SK-MEL-5 (cell line): ENCODE measurements at places on chromosomes 2 and 18.

- DNase-seq: peak; percentile 62
Measured at GRCh38 chr18:37778417-37779165, 213.0 kb upstream of the CELF4 start.

- no peak for DNase-seq
Measured at GRCh38 chr2:159832858-159833257, 34.9 kb upstream of the CD302 start.

GRCh38 chr2:100197631-100198153 is 55.3 kb upstream of the AFF3 start:
- DNase-seq: no peak

- no peak for DNase-seq
Measured at GRCh38 chr18:1998121-1998520, 573.2 kb downstream of the METTL4 start.

DNA sequence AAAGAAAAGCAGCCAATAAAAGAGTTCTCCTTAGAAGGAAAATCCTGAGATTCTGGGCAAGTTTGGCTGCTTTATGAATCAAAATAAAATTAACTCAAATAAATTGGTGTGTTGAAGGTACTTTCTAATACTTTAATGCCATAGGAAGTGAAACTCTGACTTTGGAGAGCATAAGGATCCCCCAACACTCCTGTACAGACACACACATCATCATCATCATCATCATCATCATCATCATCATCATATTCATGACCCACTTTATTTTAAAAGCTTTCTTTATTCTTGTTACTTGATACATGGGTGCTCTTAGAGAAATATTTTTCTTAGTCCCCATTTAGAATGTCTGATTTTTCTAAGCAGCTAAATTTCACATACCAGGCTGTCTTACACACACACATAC is 283.1 kb upstream of the CYRIA start:
- DNase-seq: no peak

DNA sequence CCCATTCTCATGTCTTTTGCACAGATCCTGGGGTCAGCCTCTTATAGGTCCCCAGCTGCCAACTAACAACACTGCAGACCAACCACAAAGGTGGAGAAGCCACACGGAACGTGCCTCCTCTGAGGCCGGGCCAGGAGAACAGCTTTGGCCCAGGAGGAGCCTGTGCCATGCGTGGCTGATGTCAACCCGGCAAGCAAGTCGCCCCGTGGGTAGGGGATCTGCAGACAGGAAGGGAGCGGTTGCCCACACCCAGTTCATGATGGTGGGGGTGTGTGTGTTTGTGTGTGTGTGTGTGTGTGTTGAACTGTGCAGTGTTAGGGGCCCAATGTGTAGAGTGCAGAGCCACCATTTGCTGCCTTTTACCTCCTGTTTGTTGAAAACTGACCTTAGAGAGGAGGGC is 2.4 kb upstream of the CLEC4F start:
- no peak for DNase-seq

- no peak for DNase-seq
Measured at GRCh38 chr2:30781961-30782533, 25.2 kb downstream of the CAPN13 start.

GRCh38 chr2:60318544-60318943 is 234.9 kb downstream of the BCL11A start:
- DNase-seq: peak; percentile 23

DNA sequence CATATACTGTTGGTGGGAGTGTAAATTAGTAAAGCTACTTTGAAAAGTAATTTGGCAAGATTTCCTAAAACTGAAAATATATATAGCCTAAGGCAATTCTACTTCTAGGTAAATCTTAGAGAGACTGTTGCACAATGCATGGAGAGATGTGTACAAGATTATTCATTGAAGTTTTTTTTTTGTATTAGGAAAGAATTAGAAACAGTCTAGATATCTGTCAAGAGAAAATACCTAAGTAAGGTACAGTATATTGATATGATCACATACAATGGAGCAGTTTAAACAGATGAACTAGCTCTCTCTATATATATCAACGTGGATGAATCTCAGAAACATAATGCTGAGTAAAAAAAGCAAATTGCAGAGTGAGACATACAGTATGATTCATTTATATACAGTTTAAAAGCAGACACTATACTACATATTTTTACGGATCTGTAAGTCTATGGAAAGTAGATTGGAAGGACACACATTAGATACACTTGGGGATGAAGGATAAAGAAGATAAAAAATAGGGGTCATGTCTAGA is 59.3 kb upstream of the ACVR1 start:
- DNase-seq: no peak

GRCh38 chr2:2689306-2689705 is 358.2 kb upstream of the MYT1L start:
- DNase-seq: no peak

GRCh38 chr18:73040247-73040646 is 172.5 kb upstream of the NETO1 start:
- DNase-seq: no peak

GRCh38 chr18:46609048-46609447 is 48.0 kb downstream of the LOXHD1 start:
- no peak for DNase-seq
